Spinal cord (tissue), 10 donors: ENCODE measurements at places on chromosomes 5 and 9.

DNA sequence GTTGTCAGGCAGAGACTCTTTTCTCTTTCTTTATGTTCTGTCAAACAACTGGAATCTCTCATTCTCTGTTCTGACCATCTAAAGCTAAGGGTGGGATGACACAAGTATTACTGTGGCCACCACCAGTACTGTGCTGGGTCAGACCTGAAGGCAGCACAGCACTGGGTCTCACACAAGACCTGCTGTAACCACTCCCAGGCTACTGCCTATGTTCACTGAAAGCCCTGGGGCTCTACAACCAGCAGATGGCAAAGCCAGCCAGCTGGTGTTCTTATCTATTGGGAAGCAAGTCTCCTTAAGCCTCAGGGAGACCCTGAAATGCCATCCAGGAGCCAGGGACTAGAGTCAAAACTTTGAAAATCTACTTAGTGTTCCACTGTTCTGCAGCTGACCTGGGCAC lies 189.5 kb downstream of the SLCO4C1 start:
- no peak for DNase-seq

DNA sequence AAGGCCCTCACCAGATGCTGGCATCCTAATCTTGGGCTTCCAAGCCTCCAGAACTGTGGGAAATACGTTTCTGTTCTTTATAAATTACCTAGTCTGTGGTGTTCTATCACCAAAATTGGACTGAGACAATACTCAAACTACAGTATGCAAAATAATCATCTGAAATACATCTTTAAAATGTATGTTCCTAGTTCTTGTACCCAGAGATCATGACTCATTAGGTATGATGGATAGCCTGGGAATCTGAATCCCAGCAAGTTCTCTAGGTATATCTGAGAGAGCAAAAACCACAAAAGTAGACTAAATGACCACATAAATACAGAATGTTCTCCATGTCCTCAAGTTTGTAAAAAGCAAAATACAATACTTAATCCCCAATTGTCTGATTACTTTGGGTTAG lies 166.3 kb downstream of the YIPF5 start:
- no peak for DNase-seq

DNA sequence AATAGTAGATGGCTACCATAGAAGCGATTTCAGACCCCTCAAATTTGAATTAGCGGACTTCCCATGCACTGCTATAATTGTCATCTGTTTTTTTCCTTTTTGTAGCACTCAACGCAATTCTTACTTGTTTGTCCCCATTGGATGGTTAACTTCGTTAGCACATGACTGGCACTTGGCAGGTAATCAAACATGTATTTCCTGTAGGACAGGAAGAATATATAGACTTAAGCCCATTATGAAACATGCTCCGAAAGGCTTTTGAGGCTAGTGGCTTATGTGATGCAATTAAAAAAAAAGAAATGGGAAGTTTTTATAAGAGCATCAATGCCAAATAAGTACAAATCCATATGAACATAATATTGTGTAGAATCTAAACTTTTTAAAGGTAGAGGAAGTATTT lies 301.2 kb downstream of the PSAT1 start:
- DNase-seq: no peak

- no peak for DNase-seq
Observed at GRCh38 chr5:108730617-108731340, 16.9 kb upstream of the FER start.

DNA sequence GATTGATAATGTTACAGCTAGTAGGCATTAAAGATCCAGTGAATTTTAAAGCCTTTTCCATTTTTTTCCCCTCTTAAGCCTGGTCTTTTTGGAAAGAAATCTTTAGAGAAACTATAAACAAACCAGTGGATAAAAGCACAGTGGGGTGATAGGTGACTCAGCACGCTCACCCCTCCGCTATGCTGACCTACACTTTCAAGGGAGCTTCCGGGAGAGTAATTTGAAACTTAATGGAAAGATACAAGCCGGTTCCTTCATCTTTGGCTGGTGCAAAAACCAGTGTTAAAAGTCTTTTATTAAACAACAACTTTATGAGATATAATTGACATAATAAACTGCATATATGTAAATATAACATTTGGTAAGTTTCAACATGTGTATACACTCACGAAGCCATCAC lies 27.0 kb upstream of the ALDOB start:
- no peak for DNase-seq

DNA sequence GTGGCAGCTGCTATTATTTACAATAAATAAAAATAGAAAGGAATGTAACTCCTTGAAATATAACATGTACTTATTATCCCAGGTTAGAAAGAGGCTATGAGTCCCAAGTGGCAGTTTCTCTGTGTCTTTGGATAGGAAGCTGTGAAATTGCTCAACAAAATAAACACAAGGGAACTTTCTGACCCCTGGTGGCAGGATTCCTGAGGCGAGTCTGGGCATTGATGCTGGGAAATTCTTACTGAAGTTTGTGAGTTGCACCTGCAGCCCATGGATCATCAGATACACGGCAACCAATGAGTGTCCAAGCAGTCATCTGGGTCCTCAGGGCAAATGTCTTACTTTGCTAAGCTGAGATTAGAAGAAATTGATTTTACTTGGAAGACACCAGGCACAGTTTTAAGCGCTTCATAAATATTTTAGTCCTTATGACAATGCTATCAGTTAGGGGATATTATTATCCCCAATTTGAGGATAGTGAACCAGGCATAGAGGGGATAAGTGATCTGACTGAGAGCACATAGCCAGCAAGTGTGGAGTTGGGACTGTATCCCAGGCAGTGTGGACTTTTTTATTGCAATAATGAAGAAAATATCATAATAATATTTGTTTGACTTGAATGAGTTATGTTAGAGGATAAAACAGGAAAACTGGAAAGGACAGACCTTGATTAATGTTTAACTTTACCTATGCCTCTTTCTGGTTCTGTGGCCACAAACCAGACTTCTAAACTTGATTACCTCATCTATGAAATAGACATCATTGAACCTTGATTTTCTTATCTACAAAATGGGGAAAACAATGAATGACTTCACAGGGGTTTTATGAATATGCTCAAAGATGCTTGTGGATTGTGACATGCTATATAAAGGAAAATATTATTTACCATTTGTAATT lies 265.5 kb upstream of the ADAMTSL1 start:
- no peak for DNase-seq
